A549 (cell line): ENCODE measurements at places on chromosomes 1 and 21.
A peak's percentile ranks its signal among the peaks of the same experiment; 100 is the strongest.

GRCh38 chr1:79617777-79618176 is 611.2 kb upstream of the ADGRL4 start:
- DNase-seq, result no peak

- no peak for DNase-seq
Observed at GRCh38 chr1:212077028-212077427, 41.5 kb downstream of the DTL start.

DNA sequence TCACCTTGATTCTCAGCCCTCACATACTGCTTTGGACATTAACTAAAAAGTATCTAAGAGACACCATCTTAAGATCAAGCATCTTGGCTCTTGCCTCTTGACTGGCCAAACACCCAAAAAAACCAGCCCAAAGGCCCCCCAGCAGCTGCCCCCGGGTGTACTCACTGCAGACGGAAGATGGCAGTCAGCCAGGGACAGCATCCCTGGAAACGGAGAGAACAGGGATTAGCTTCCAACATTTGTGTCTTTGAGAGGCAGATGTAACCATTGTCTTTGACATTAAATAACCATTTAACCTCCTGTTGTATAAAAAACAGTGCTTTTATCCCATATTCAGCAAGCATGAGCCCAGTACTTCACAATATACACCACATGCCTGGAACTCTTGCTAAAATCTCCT is 11.3 kb downstream of the TMEM63A start:
- DNase-seq, result no peak

GRCh38 chr1:6889875-6890480 is 104.7 kb downstream of the CAMTA1 start:
- peak; percentile 51 for DNase-seq

GRCh38 chr1:57381426-57381825 is 42.4 kb downstream of the DAB1 start:
- DNase-seq, result no peak

- DNase-seq, result no peak
Observed at GRCh38 chr1:153217212-153217611, at the start of gene PRR9. Gene PRR9, plus strand, starts transcription at chr1:153217584. Its CDS starts 561 bp downstream, at chr1:153218145.
